ENCODE measurements at places on chromosomes 6 and 20.

- peak; percentile 65 for DNase-seq
Observed at GRCh38 chr6:40845553-40845952, 193.5 kb downstream of the UNC5CL start.

DNA sequence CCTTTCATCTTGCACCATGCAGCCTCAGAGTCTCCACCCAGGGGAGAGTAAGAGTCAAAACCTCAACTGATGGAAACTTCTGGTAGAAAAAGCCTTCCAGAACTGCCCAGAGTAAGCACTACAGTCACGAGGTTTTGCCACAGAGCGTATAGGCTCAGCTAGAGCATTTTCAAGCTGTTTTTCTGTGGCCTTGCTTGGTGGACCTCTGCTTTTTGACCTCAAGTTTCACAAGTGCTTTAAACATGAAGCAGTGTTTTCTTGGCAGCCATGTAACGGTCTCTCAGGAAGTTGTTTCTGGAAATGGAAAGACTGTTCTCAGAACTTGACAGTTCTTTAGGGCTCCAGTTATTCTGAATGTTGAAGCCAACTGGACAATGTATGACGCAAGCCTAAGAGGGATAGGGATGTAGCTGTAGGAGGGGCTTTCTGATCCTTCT is 146.5 kb downstream of the ZDHHC14 start:
- no peak for DNase-seq

DNA sequence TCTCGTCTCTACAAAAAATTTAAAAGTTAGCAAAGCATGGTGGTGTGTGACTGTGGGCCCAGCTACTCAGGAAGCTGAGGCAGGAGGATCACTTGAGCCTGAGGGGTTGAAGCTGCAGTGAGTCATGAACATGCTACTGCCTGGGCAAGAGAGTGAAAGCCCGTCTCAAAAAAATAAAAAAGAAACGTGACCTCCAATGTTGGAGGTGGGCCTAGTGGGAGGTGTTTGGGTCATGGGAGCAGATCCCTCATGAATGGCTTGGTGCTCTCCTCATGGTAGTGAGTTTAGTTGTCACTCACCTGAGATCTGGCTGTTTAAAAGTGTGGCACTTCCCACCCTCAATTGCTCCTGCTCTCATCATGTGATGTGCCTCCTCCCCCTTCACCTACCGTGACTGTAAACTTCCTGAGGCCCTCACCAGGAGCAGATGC is 24.3 kb downstream of the RBL1 start:
- DNase-seq = no peak

- no peak for DNase-seq
Observed at GRCh38 chr6:64497634-64498033, 862.0 kb downstream of the PHF3 start.

DNA sequence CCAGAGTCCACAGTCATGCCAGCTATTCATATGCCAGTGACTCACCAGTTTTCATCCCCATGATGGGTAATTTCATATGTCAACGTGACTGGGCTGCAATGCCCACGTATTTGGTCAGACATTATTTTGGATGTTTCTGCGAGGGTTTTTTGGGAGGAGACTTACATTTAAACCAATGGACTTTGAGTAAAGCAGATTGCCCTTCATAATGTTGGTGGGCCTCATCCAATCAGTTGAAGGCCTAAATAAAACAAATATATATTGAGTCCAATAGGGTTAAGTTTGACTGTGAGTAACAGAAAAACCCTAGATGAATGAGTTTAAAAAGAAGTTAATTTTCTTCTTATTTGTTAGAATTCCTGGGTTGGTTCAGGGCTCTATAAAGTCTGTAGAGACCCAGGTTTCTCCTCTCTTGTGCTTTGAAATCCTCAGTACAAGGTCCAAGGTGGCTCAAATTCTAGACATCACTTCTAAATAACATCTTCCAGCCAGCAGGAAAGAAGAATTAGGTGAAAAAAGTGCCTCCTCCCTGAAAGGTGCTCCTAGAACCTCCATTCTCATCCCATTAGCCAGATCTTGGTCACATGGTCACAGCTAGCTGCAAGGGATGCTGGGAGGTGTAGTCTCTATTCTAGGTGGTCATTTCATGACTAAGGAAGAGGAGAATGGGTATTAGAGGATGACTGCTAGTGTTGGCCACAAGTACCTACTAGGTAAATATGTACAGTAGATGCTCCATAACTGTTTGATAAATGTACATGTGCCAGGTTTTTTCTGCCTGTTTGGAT is 16.7 kb upstream of the NEDD9 start:
- DNase-seq = no peak

GRCh38 chr20:20448881-20449280 is 81.0 kb downstream of the INSM1 start:
- no peak for DNase-seq

GRCh38 chr6:106444777-106445507 is 84.4 kb downstream of the CRYBG1 start:
- DNase-seq = peak; percentile 44

DNA sequence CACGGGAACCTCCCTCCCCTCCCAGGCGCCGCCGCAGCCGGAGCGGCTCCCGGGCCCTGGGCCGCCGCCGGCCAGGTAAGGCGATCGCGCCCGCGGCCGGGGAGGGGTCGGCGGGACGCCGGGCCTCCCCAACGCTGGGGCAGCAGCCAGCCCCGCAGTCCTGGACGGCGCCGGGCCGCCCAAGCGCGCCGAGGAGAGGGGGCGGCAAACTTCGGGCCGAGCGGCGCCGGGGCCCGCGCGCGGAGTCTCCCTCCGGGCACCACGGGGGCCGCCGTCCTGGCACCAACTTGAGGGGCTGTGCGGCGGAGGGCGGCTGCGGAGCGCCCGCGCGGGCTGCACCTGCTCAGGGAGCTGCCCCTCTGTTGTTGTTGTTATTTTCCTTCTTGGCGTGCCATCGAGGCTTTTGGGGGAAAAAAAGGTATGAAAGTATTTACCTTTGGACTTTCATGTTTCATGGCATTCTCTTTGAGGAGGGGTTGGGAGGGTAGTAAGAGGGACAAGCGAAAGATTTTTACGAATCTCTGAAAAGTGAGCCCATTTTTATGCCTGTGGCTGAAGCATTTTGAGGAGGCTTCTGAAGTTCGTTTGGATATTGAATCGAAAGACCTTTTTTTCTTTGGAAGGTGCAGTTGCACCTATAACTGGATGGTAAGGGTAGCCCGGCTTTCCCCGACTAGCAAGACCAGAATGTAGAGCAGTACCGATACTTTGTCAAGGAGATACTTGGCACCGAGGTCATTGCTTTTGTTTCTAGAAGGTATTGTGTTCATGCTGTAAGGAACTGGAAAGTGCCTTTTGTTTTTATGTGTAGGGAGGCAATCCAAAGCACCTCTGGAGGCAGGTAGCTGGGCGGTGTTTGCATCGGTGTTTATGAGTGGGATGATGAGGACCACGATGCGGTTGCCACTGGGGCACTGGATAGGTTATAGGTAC is at the start of gene RNF182:
Gene RNF182, plus strand, starts transcription at position 4 of the 933 bp plus-strand sequence. CDS start 52,168 bp downstream, outside the sequence.
- DNase-seq = peak; percentile 63

DNA sequence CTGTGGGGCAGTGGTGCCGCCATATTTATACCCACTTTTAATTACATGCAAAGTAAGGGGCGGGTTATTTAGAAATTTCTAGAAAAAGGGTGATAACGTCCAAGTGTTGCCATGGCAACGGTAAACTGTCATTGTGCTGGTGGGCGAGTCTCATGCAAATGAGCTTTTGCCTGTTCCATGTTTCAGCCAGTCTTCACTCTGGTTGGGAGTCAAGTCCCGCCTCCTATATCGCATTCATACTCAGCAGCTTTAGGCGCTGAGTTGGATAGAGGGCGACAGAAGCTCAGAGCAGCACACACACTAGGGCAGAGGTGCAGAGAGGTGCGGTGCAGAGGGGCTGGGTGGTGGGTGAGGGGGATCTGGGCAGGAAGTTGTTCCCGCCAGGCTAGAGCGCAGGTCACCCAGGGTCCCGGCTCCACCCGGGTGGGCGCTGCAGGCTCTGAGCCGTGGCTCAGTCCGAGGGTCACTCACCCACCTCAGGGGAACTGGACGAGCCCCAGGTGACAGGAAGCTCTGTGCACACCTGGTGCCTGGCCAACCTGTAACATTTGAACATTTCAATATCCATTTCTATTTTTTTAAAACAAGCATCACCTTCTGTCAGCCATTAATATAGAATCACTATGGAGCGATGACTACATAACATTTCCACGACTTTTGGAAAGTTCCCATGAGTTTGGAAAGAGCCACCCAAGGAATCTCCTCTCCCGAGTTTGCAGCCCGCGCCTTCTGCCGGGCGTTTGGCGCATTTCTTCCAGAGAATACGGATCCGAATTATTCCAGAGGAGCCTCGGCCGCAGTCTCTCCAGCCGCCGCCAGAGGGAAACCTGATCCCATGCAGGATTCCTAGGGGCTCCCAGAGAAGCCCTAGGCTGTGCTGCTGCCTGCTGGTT is 89.1 kb upstream of the PHACTR3 start:
- DNase-seq = peak; percentile 91

DNA sequence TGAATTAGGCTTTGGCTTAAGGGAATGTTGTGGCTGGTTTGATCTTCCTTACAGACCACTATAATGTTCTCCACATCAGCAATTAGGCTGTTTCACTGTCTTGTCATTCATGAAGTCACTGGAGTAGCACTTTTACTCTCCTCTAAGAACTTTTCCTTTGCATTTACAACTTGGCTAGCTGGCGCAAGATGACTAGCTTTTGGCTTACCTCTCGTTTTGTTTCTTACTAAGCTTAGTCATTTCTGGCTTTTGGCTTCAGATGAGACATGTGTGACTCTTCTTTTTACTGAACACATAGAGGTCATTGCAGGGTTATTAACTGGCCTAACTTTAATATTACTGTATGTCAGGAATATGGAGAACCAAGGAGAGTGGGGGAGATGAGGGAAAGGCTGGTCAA is 143.2 kb downstream of the PTCHD4 start:
- no peak for DNase-seq

GRCh38 chr20:14892782-14893181 is 555.4 kb upstream of the FLRT3 start:
- DNase-seq = no peak

GRCh38 chr20:50484271-50484976 is 25.8 kb upstream of the PTPN1 start:
- no peak for DNase-seq

GRCh38 chr6:119966484-119966883 is 616.9 kb upstream of the MAN1A1 start:
- no peak for DNase-seq

All from retina (tissue), 1 donor.